ENCODE measurements at places on chromosomes 3 and 15. TPM values are rescaled to one million over a fixed set of nuclear protein-coding genes. Genes with fewer than 3 reads are reported as not detected.
A peak's percentile ranks its signal among the peaks of the same experiment; 100 is the strongest.

GRCh38 chr3:102182162-102182561, 252.7 kb upstream of the ZPLD1 start:
- H3K4me3 ChIP-seq: no peak overlapping the region
- peaks cover 38% of the 10 kb centered on the region for H3K4me1 ChIP-seq
- H3K27ac ChIP-seq: peak overlapping the region; percentile 88
- DNase-seq: no peak
- no peaks in the 10 kb centered on the region for H3K27me3 ChIP-seq

DNA sequence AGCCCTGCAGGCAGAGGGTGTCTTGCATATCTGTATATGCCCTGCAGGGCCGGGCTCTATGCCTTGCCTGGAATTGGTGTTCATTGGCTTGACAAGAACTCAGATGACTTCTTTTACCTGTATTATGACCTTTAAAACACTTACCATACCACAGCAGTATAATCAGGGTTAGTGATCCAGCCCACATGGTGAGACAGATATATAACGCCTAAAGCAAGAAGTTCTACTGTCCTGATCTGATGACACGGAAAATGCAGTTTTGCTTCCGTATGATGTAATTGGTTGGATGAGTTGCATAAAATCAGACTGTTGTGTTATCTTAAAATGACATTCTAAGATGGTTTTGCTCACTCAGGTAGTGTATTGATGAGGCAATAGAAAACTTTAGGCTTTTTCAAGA, 9.4 kb downstream of the CCDC174 start:
- DNase-seq: no peak
- no peaks in the 10 kb centered on the region for H3K4me1 ChIP-seq
- H3K4me3 ChIP-seq: no peak overlapping the region
- H3K36me3 ChIP-seq: peaks cover 72% of the 10 kb centered on the region

The PARL gene
- 66.3 TPM for total RNA-seq

The A4GNT gene
- total RNA-seq: not detected

The SERPINI2 gene
- total RNA-seq: not detected

The BCL2A1 gene
- 16.9 TPM for total RNA-seq

Measured in PC-3 (cell line).